ENCODE measurements at places on chromosomes 5 and 9. TPM values are rescaled to one million over a fixed set of nuclear protein-coding genes. Genes with fewer than 3 reads are reported as not detected.

LHFPL2 gene
- 0.33 TPM for total RNA-seq

PCDHB7 gene
- total RNA-seq, result not detected

LRRC8A gene
- 34.3 TPM for total RNA-seq

AIF1L gene
- total RNA-seq, result 0.37 TPM

ZNF879 gene
- total RNA-seq, result 6.5 TPM

ARSI gene
- total RNA-seq, result not detected

IL13 gene
- total RNA-seq, result 1.9 TPM

IFNA17 gene
- total RNA-seq, result not detected

TMOD1 gene
- total RNA-seq, result 0.70 TPM

STING1 gene
- 138 TPM for total RNA-seq

NREP gene
- total RNA-seq, result 2.1 TPM

ADRB2 gene
- total RNA-seq, result 7.9 TPM

ARHGEF39 gene
- 0.33 TPM for total RNA-seq

GADD45G gene
- 6.8 TPM for total RNA-seq

CDKN2A gene
- total RNA-seq, result 4.4 TPM

TAF11L12 gene
- not detected for total RNA-seq

BARHL1 gene
- not detected for total RNA-seq

LCN10 gene
- total RNA-seq, result 2.2 TPM

ECSCR gene
- not detected for total RNA-seq

OR1N2 gene
- total RNA-seq, result not detected

GRXCR2 gene
- not detected for total RNA-seq

PPP1R26 gene
- 1.8 TPM for total RNA-seq

CCL28 gene
- total RNA-seq, result 18.1 TPM
